ENCODE measurements at places on chromosomes 5 and 9.

- peak; percentile 35 for DNase-seq
Observed at GRCh38 chr9:123678038-123678877, 251.7 kb downstream of the DENND1A start.

- no peak for DNase-seq
Observed at GRCh38 chr5:38286002-38286401, 27.6 kb downstream of the EGFLAM start.

- no peak for DNase-seq
Observed at GRCh38 chr5:141608557-141608956, 10.2 kb downstream of the DIAPH1 start.

- no peak for DNase-seq
Observed at GRCh38 chr5:152170350-152170749, 234.7 kb downstream of the NMUR2 start.

- DNase-seq = no peak
Observed at GRCh38 chr5:134174841-134175839, 1.6 kb downstream of the SKP1 start.

DNA sequence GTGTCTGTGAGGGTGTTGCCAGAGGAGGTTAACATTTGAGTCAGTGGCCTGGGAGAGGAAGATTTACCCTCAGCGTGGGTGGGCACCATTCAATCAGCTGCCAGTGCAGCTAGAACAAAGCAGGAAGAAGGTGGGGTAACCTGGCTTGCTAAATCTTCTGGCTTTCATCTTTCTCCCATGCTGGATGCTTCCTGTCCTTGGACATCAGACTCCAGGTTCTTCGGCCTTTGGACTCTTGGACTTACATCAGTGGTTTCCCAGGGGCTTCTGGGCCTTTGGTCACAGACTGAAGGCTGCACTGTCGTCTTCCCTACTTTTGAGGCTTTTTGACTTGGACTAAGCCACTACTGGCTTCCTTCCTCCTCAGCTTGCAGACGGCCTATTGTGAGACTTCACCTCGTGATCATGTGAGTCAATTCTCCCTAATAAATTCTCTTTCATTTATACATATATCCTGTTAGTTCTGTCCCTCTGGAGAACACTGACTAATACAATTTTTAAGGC lies 38.1 kb downstream of the PBX3 start:
- no peak for DNase-seq

- no peak for DNase-seq
Observed at GRCh38 chr9:98880311-98881015, 63.2 kb upstream of the COL15A1 start.

DNA sequence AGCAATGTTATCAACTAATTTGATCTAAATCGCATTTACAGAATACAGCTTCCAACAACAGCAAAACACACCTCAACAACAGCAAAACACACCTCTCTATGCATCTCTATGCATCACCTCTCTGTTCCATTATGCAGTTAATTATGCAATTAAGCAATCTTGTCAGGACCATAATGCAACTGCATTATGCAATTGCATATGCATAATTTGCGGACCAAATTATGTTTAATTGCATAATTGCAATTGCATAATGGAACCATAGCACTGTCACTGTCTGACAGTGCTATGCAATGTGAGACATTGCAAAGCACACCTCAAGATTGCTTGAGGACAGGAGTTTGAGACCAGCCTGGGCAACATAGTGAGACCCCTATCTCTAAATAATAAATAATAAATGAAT lies 80.4 kb upstream of the PRSS3 start:
- no peak for DNase-seq

DNA sequence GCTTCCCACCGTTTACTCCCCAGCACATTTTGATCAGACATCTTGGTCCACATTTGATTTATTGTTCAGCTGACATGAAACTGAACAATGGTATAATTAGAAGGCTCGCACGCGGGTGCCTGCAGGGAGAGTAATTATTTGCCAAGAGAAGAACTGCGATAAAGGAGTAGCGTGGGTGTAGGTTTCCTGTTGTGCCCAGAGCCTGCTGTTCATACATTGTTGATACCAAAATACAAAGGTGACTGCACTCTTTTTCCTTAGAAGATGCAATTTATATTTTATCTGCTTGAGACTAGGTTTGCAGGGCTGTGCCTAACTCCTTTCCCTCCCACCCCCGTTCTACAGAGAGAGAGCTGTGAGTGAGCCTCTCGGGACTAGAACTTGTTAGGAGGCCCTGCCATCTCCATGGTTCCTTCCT lies 241.8 kb upstream of the MSX2 start:
- DNase-seq = no peak

- DNase-seq = no peak
Observed at GRCh38 chr5:132387640-132388117, 18.2 kb downstream of the SLC22A5 start.

GRCh38 chr9:128459011-128459410 lies 3.2 kb downstream of the ODF2 start:
- no peak for DNase-seq

DNA sequence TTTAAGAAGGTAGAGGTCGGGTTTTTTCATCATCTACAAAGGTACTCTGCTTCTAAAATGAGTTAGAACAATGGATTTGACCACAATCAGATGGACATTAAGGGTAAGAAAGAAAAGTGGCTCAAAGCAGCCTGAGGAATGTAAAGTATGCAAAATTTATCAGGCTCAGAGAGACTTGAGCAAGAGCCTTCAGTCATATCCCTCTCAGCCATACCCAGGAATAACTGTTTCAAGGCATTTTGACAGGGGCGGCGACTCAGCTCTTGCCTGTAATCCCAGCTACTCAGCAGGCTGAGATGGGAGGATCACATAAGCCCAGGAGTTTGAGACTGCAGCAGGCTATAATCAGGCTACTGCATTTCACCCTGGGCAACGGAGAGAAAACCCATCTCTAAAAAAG lies 38.8 kb upstream of the ANXA2R start:
- DNase-seq = no peak

DNA sequence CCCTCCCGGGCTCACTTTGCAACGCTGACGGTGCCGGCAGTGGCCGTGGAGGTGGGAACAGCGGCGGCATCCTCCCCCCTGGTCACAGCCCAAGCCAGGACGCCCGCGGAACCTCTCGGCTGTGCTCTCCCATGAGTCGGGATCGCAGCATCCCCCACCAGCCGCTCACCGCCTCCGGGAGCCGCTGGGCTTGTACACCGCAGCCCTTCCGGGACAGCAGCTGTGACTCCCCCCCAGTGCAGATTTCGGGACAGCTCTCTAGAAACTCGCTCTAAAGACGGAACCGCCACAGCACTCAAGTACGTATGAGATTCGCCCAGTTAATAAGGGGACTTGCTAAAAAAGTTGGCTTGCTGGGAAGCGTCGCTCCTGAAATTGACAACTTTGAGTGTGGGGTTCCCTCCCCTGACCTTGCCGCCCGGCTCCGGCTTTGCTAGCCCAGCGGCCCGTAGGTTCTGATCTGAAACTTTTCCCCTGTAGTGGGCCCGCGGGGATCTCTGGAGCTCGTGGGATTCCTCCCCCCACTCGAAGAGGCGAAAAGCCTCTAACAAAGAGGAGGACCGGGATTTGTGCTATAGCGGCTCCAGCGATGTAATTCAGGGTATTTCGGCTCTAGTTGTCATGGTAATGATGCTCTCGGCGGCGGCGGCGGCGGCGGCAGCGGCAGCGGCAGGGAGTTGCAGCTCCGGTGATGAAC lies 572 bp downstream of the NR4A3 start:
- DNase-seq = peak; percentile 54

- no peak for DNase-seq
Observed at GRCh38 chr9:74771262-74771585, 116.5 kb downstream of the TRPM6 start.

DNA sequence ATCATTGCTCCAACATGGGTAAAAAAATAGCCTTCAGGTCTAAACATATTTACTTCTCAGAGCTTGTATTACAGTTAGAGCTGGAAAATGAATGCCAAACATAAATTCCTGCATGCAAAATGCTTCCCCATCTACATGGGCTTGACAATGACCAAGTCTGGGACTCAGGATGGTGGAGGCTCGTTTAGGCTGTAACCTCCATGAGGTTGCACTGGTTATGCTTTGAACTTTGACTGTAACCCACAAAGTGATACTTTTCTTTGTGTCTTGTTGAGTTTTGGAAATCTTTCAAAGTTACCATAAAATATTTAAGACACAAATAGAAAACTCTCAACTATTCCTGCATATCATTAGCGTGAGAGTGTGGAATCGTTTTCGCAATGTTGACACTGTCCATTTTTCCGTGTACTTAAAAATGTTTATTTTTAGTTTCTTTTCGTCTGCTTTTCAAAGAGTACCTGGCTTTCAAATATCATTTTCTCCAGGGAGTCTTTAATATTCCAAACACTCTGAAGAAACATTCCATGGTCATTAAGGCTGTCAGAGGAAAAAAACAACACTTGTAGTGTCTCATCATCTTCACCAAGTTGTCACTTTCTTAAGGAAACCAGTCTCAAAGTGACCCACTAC lies 487.8 kb downstream of the ENC1 start:
- no peak for DNase-seq

DNA sequence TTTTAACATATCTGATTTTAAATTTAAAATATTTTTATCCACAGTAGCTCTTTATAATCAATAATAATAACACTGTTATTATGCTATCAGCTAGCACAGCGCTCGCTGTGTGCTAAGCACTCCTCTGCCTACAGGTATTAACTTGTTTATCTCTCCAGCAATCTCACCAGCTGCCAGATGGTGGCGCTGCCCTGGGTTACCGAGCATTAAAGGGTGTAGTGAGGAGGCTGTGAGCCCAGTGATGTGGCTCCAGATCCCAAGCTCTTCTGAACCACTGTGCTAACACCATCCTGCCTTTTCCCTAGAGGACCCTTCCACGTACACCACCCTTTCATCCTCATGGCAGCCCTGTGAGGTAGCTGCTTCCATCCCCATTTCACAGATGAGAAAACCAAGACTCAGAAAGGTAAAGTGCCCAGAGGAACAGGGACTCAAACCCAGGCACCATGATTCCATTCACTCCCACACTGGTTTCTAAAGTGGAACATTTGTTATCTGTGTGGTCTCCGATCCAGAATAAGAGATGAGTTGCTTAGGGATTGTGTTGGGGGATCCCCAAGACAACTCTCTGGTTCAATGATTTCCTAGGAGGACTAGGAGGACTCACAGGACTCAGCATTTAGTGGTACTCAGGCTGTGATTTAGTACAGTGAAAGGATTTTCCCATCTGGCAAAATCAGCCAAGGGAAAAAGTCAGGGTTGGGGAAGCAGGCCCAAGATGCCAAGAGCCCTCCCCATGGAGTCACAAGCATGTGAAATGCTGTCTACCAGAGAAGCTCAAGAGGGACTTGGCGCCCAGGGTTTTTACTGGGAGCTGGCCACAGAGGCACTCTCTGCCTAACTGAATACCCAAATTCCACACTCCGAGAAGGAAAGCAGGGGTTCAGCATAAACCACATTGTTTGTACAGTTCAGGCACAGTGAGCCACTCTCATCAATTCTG lies 7.0 kb downstream of the IGFBPL1 start:
- peak; percentile 71 for DNase-seq

- no peak for DNase-seq
Observed at GRCh38 chr5:160521392-160521663, 99.7 kb downstream of the PTTG1 start.

DNA sequence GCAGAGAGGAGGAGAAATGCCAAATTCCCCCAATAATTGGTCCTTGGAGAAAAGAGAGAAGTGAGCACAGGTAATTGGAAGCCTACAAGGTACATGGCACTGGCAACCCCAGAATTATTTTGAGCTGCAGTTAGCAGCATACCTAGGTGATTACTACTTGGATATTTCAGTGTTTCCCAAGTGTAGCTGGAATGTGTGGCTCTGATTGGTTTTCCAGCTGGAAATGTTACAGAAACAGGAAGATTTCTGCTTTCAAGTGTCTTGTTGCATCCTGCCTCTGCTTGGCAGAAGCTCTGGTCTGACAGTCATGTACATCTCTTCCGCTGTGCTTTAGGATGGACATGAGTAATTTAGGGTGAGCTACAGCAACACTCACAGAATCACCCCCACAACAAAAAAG lies 262.1 kb downstream of the ENC1 start:
- no peak for DNase-seq

DNA sequence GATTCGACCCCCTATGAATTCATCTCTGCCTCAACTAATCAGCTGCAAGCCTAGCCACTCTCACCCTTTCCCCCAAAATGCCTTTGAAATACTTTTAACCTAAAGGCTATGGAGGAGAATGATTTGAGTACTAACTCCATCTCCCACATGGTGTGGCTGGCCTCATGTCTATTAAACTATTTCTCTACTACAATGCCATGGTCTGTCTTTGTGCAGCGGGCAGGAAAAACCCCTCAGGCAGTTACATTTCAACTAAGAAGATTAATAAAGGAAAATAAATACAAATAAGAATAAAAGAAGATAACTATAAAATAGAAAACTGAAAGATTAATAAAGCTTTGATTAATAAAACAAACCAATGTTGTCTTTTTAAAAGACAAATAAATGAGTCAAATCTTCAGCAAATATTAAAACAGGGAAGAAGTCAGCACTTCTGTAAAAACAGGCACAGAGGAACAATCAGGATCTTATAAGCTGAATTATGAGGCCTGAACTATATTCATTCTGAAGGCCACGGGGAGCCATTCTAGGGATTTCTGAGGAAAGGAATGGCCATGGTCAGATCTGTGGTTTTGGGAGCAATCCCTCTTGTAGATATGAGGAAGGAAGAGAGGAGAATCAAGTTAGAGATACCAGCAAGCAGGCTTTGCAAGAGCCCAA lies 116.1 kb upstream of the SLC12A2 start:
- no peak for DNase-seq

GRCh38 chr9:130276955-130277354 lies 11.4 kb downstream of the HMCN2 start:
- no peak for DNase-seq

GRCh38 chr5:171825051-171825450 lies 39.4 kb downstream of the SMIM23 start:
- DNase-seq = no peak

- DNase-seq = no peak
Observed at GRCh38 chr9:130337784-130338380, 72.3 kb downstream of the HMCN2 start.
